ENCODE measurements at places on chromosomes 2 and 18.

DNA sequence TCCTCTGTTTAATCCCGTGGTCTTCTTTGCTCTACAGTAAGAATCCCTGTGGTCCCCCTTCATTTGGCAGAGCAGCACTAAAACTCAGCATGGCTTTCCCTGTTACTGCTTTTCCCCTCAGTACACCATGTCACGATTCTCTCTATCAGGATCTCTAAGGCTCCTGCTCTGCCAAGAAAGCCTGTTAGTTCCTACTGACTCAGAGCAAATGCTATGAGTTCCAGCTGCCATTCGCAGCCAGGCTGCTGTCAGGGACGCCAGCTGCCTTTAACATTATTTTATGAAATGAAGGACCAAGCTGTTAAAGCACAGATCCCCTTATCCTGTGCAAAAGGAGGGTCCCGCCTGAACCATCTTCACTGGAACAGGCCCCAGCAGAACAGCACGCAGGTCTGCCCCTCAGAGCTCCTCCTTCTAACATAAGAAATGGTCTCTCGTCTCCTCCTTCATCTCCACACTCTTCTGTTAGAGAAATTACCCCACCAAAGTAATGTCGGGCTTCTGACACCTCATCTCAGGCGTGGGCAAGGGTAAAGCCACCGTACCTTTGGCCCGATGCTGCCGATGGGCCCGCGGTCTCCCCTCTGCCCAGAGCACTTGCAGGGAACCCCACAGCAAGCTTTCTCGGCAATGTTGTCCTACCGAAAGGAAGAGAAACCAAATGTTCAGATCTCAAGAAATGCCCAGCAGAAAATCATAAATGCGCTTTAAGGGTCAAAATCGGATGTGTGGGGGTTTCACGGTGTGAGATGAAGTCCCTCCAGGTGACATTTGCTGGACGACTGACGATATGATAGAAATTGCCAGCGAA is 52.6 kb downstream of the COL6A3 start:
- H3K36me3 ChIP-seq, result no peaks in the 10 kb centered on the region
- peaks cover 1% of the 10 kb centered on the region for H3K27me3 ChIP-seq

- H3K27ac ChIP-seq, result no peak overlapping the region
- no peaks in the 10 kb centered on the region for H3K27me3 ChIP-seq
Observed at GRCh38 chr18:32067375-32068167, 24.1 kb upstream of the RNF138 start.

DNA sequence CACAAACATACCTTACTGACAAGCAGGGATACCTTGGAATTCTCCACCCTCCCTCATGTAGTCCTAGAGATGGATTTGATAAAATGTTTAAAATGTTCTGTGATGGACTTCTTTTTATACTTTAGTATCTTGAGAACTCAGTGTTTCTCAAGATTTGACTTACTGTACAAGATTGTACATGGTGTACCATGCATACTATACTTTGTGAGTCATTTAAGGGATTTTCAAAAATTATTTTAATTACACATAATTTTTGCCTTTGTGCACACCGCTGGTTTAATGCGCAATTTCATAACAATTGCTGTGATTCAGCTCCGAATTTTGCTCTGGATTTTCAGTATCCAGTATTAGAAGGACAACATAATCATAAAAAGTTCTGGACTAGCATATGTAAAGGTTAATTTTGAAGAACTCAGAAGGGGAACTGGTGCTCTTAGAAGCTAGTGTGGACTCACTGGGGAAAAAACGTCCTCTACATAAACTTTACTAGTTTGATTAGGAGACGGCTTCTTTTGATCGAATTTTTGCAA is 78.6 kb upstream of the ACSL3 start:
- H3K27me3 ChIP-seq, result peaks cover 13% of the 10 kb centered on the region
- H3K4me3 ChIP-seq, result no peak overlapping the region
- H3K36me3 ChIP-seq, result no peaks in the 10 kb centered on the region

GRCh38 chr18:73544032-73544431 is 603.6 kb downstream of the FBXO15 start:
- no peaks in the 10 kb centered on the region for H3K4me1 ChIP-seq
- no peaks in the 10 kb centered on the region for H3K36me3 ChIP-seq
- DNase-seq, result no peak
- H3K27me3 ChIP-seq, result no peaks in the 10 kb centered on the region

GRCh38 chr2:20573620-20574422 is 77.1 kb downstream of the HS1BP3 start:
- H3K4me1 ChIP-seq, result peaks cover 38% of the 10 kb centered on the region
- H3K4me3 ChIP-seq, result no peak overlapping the region
- DNase-seq, result no peak
- H3K36me3 ChIP-seq, result no peaks in the 10 kb centered on the region
- no peaks in the 10 kb centered on the region for H3K27me3 ChIP-seq
- H3K27ac ChIP-seq, result no peak overlapping the region

DNA sequence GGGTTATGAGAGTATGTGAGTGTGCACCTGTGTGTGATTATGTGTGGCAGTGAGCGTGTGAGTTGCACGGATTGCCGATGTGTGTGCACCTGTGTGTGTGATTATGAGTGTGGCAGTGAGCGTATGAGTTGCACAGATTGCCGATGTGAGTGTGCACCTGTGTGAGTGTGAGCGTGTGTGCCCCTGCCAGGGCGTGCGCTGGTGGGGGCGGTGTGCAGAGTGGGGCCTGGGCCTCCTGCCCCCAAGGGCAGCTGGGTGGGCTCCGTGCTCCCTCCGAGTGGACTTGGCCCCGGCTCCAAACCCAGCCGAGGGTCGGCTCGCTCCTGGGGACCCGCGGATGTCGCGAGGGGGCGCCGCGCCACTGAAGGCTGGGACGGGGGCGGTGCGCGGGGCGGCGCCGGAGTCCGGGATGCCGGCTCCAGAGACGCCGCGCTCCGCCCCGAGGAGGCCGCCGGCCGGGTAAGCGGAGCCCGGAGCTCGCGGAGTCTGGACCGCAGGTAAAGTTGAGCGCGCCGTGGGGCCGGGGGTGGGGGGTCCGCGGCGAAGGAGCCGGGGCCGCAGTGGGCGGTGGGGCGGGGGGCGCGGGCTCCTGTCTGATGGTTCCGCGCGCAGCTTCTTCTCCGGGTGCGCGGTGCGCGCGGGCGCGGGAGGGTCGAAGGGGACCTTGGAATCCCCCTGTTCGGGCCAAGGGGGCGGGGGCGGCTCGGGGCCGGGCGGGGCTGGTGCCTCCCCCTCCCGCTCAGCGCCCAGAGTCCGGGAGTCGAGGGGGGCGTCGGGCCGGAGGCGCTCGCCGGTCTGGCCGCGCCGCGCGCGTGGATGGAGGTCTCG is at the start of gene KCNG2:
TSS of gene KCNG2 (plus strand) at position 421 of the 828 bp plus-strand sequence. CDS start 65,730 bp downstream, outside the sequence.
- H3K4me1 ChIP-seq, result peaks cover 14% of the 10 kb centered on the region
- H3K4me3 ChIP-seq, result peak within 1 kb of the TSS; percentile 55
- peaks cover 2% of the 10 kb centered on the region for H3K36me3 ChIP-seq

- H3K27ac ChIP-seq, result no peak overlapping the region
- H3K4me3 ChIP-seq, result no peak overlapping the region
- H3K27me3 ChIP-seq, result peaks cover 10% of the 10 kb centered on the region
- no peak for DNase-seq
- no peaks in the 10 kb centered on the region for H3K36me3 ChIP-seq
- H3K4me1 ChIP-seq, result no peaks in the 10 kb centered on the region
Observed at GRCh38 chr2:147027436-147027835, 817.4 kb upstream of the ACVR2A start.

- no peak overlapping the region for H3K4me3 ChIP-seq
- peaks cover 40% of the 10 kb centered on the region for H3K4me1 ChIP-seq
- H3K36me3 ChIP-seq, result peaks cover 10% of the 10 kb centered on the region
- no peaks in the 10 kb centered on the region for H3K27me3 ChIP-seq
- no peak overlapping the region for H3K27ac ChIP-seq
- no peak for DNase-seq
Observed at GRCh38 chr18:36831139-36831538, 2.2 kb downstream of the KIAA1328 start.

Measured in activated T-helper 1 cell treated with anti-CD3 and anti-CD28 coated beads, Interleukin-12 subunit alpha, Interleukin-12 subunit beta, Interleukin-2, Interleukin-4 antibody, amounts not matched to agents 30 ng/mL and 10 ng/mL and 1 ng/mL, durations not matched to agents 14 hours and 24 hours and 36 hours (primary cell).